ENCODE measurements at places on chromosomes 3 and 15.

DNA sequence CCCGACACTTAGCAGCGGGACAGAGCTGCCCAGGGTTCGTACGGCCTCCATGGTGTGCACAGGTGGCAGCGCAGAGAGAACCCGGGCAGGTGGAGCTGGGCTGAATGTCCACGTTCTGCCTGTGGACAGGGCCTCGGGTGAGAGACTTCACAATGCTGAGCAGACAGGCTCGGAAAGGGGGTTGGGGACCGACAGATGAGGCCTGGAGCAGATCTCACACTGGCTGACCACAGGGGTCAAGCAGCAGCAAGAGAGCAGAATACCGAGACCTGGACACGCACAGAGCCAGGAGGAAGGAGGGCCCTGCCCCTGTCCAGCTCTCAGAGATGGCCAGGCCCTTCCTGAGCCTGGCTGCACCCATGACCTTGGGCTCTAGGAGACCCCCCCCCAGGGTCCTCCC is 83.0 kb downstream of the VGLL4 start:
- no peak for DNase-seq

DNA sequence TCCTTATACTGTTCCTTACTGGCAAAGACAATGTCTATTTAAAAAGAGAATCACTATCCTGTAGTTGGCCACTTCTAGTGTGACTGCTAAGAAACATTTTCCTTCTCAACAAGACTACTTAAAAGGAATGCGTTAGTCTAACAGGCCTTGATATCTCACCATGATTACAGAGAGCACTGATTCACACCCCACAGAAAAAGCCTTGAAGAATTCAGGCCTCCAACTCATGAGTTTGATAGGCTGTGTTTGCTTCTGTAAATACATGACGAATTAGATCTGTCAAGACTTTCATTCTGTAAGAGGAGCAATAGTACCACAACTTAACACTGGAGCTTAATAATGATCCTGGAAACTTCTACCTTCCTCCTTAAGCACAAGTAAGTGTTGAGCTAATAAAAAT is 432.8 kb upstream of the NR2F2 start:
- DNase-seq = no peak

- DNase-seq = no peak
These were observed 604 bp upstream of the TJP1 start for GRCh38 chr15:29822684-29823459.

GRCh38 chr3:52036222-52036694 is 20.1 kb downstream of the DUSP7 start:
- DNase-seq = no peak

DNA sequence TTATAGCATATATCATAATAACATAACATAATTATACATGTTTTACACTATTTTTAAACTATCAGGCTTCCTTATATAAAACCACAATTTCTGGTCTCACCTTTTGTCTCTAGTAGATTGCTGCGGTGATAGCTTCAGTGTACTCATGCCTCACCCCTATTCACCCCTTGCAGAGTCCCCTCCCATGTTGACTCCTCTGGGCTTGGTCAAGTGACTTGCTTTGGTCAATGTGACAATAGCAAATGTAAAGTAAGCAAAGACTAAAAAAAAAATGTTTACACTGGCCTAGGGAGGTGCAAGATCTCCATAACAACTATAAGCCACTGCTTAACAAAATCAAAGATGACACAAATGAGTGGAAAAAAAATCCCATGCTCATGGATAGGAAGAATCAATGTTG is 537.5 kb downstream of the ROBO1 start:
- no peak for DNase-seq

DNA sequence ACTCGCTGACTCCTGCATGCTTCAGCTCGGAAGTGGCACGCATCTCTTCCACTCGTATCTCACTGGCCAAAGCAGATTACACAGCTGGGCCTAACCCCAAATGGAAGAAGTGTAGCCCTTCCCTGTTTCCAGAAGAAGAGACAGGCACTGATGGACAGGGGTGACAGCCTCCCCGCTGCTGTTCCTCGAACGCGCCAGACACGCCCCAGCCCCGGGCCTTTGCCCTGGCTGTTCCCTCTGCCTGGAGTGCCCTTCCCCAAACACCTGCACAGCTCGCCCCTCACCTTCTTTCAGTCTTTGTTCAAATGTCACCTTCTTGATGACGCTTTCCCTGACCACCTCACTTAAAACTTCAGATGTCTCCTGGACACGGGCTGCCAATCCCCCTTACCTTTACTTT is 26.0 kb upstream of the CYP11A1 start:
- DNase-seq = no peak

- no peak for DNase-seq
These were observed 101.6 kb upstream of the LPP start for GRCh38 chr3:188052169-188053035.

GRCh38 chr3:49313896-49314688 is 25.8 kb downstream of the USP4 start:
- no peak for DNase-seq

DNA sequence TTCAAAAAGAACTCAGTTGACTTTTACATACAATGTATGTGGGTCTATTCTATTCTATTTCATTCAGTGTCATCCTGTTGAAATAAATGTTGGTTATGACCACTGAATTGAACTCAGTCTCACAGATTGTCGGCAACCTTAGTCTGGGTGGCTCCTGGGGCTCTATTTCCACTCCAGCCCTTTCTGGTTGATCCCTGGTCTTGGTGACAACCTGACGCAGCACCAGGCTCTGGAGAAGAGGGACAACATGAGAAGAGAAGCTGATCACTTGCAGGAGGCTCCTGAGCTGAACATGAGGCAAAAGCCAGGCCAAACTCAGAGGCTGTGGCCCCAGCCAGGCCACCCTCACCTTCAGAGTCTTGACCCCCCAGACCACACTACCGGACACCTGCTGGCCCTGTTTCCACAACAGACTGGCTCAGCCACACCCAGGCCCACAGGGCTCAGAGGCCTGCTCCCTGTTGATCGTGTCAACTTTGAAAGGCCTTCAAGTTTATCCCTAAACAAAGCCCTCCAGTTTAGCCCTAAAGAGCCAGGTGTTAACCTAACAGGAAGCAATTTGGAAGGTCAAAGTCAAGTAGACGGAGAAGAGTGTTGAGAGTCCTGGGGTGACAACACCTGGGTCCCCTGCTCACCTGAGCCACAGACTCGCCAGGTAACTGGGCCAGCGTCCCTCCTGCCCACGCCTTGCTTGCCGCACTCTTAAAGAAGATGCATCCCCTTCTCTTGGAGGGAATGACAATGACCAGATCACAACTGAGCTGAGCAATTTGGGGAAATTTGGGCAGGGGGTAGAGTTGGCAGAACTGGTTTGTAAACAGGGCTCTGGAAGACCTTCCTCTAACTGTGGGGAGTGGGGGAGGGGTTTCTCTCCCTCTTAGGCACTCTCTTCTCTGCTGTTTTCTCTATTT is 15.4 kb upstream of the MUC20 start:
- no peak for DNase-seq

DNA sequence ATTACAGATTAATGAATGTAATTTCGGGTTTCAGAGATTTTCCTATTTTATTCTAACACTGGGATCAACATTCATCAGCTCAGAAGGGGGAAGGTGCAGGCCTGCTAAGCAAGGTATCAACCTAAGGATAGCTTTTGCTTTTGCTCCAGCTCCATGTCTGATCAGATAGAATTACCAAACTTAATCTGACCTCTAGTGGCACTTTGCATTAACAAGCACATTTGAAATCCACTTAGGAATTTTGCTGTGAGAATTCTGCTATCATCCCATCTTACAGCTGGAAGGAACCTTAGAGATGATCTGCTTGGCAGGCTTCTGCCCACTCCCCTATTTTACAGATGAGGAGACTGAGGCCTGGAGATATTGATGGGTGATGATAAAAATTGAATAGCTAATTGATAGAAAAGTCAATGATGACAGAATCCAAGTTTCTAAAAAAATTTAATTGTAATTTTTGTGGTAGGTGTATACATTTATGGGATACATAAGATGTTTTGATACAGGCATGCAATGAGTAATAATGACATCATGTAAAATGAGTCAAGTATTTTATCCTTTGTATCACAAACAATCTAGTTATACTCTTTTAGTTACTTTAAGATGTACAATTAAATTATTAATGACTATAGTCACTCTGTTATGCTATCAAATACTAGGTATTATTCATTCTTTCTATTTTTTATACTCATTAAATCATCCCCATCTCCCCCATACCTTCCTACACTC is 209.2 kb upstream of the ZPLD1 start:
- no peak for DNase-seq

DNA sequence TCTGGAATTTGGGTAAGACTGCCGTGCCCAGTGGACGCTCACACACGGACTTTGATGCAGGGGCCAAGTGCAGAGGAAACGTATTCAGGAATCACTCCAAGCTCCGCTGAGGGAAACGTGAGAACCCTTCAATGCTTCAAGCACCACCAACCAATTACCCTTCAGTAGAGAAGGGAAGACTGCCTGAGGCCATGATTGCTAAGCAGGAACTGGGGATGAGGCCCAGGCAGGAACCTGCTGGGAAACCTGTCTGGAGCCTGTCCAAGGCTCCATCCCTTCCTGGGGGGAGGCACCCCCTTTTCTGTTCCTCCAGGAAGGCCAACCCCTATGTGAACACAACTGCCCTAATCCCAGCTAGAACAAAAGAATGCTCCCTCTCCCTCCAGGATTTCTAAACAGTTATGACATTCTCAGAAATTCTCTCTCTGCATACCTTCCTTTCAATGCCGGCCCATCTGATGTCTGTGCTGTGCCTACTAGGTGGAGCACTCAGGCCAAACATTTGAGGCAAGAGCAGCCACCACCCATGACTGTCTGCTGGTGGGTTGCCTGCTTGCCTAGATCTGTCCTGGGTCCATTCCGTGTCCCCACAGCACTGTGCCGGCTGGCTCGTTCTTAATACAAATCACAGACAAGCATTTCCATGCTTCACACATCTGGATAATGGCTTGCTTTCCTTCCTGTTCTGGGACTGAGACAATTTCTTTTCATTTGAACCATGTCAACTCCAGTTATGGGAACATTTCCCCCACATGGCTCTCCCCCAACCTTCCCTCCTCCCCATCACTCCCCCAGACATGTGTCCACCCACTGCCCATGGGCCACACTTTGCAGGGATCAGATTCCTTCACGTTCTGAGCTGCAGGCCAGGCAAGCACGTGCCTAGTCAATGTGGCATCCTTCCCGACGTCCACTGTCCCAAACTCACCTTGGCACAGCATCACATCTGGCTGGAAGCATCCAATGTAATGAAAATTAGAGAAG is 149.4 kb downstream of the ADAMTS17 start:
- DNase-seq = no peak

DNA sequence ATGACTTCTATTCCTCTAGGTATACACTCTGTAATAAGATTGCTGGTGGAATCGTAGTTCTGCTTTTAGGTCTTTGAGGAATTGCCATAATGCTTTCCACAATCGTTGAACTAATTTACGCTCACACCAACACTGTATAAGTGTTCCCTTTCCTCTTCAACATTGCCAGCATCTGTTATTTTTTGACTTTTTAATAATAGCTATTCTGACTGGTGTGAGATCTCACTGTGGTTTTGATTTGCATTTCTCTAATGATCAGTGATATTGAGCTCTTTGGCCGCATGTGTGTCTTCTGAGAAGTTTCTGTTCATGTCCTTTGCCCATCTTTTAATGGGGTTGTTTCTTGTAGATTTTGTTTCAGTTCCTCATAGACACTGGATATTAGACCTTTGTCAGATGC is 12.8 kb downstream of the NXPE3 start:
- no peak for DNase-seq

DNA sequence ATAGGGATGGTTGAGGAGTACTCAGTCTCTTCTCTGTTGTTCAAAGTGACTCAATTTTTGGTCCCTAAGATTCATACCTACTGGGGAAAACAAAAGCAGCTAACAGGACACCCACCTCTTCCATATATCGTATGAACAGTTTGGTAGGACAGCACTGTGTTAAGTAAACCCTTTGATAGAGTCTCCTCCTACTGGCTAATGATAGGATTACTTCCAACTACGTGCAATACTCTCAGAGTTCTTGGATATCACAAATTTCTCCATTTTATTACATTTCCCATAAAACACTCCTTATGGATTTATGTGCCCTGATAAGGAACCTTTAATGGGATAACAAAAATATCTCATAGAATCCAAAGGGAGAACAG is 200.2 kb upstream of the GOLGA6L4 start:
- DNase-seq = no peak

DNA sequence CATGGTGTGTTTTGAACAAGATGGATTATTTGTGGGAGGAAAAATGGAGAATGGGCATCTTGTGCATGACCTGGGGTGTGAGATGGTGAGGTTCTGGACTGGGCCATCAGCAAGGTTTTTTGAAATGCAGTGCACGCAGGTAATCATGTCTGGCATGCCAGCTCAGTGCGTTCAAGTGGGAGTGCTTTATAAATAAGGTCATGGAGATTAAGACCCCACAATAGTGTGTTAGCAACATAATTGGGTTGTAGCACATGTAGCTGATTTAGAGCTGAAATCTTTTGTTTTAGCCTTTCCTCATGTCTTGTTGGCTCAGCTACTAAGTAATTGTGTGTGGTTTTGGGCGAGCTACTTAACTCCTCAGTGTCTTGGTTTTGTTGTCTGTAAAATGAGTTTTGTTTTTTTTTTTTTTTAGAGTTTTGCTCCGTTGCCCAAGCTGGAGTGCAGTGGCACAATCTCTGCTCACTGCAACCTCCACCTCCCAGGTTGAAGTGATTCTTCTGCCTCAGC is 3.9 kb upstream of the CACNA1D start:
- no peak for DNase-seq

DNA sequence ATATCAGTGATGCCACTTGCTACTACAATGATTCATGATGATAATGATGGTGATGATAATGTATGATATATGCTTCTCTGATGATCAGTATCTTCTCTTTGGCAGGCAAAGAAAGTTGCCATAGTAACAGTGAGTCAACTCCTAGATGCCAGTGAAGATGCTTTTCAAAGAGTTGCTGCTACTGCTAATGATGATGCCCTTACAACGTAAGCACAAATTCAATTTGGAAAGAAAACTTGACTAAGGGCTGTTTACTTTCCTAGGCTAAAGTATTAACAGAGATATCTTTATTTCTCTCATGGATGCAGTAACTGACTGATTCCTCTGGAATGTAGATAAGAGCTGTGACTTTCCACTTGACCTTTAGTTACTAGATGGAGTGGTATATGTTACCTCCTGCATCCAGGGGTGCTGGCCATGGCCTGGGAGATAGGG is 27.8 kb downstream of the ADGRG7 start:
- DNase-seq = no peak

GRCh38 chr3:54843352-54843751 is 84.5 kb downstream of the LRTM1 start:
- DNase-seq = no peak

All from CD4-positive, alpha-beta T cell treated with Interleukin-4 for 1 hour (primary cell).